ENCODE measurements at places on chromosomes 12 and 14.

- no peak for DNase-seq
Measured at GRCh38 chr12:56071648-56072047, 8.3 kb upstream of the ERBB3 start.

DNA sequence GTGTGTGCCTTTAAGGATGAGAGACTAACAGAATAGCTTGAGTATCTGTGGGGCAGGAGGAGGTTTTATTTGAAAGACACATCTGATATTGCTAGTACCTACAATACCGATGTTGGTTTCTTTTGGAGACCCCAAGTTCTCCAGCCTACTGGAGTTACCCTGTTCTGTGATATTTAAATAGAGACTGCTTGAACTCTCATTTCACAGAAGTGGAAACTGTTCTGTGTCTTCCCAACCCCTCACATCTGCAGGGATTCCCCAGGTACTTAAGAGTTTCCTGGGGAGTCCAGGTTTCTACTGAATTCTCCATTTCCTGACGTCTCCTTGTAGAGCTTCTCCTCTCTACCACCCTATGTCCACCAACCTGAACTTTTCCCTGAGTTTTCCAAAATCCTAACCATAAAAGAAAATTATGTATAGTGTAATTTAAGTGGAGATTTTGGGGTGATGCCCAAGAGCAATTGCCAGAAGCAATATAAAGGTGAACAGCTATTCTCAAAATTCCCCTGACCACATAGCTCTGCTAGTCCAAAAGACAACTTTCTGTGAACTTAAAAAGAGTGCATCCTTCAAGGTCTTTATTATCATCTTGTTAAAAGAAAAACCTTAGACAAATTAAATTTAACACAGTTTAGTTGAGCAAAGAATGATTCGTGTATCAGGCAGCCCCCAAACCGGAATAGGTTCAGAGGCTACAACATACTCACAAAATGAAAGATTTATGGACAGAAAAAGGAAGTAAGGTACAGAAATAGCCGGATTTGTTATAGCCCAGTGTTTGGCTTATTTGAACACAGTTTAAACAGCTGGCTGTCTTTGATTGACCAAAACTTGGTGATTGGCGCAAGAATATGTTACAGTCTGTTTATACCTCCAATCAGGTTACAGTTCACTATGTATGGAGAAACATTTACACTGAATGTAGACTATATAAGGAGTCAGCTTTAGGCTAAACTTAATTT lies 373.4 kb downstream of the NUAK1 start:
- DNase-seq = no peak

- DNase-seq = no peak
Measured at GRCh38 chr12:131861261-131862083, 33.0 kb upstream of the ULK1 start.

- DNase-seq = no peak
Measured at GRCh38 chr12:108577458-108577857, 15.1 kb downstream of the ISCU start.

DNA sequence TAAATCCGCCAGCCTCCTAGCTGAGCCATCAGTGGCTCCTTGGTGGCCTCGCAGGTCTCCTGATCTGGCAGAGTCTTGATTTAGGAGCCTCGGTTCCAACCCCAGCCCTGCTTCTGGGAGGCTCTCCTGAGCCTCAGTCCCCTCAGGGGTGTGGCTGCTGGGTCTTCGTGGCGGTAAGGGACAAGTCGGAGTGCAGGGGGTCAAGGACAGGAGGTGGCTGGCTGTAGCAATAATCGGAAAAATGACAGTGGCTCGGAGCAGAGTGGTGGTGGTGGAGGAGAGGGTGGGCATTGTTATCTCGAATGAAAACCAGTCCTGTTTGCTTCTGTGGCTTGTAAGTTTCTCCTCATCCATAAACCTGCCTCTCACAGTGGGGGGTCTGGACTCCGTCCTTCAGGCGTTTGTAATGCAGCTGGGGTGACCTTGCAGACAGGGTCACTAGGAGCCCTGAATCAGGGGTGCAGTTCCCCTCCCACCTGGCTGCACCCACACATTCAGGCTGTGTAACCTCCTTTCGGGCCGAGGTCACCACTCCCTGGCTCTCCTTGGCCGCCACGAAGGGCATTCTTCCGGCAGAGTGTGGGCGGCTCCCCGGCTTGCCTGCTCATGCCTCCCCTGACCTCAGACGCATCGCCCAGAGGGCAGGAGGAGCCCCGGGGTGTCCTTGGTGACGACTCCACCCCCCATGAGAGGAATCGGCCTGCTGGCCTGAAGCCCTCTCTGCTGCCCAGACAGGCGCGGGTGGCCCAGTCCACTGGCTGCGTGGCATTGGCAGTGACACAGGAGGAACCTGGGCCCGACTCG lies 8.1 kb downstream of the BCL7A start:
- no peak for DNase-seq

GRCh38 chr14:32197919-32198318 lies 3.9 kb upstream of the RNU6-7 start:
- no peak for DNase-seq

DNA sequence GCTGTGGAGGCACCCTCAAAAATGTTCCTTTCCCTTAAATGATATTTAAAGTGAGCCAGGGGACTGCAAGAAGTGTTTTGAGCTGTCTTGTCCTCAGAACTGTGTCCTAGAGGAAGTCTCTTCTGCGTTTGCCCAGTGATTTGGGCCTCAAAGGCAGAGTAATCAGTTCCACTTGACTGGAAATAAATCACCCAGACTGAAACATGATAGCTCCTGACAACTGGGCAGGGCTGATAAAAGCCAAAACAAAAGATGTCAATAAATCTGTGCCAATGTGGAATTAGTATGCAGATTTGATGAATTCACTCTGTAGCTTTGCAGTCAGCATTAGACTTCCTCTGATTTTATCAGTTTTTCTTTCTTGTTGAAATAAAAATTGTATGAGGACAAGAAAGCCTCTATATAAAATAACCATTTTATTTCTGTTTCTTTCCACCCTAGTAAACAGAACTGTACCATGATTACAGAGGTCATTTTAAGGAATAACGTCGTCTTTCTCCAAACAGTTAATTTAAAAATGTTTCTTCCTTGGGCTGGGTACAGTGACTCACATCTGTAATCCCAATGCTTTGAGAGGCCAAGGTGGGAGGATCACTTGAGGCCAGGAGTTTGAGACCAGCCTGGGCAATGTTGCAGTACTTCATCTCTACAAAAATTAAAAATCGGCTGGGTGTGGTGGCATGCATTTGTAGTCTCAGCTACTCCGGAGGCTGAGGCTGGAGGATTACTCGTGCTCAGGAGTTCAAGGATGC lies 180.8 kb downstream of the ERC1 start:
- no peak for DNase-seq

- DNase-seq = no peak
Measured at GRCh38 chr12:2643576-2644135, 151.1 kb upstream of the FKBP4 start.

GRCh38 chr12:2615665-2616402 lies 178.9 kb upstream of the FKBP4 start:
- no peak for DNase-seq
